ENCODE measurements at places on chromosomes 7 and 10.
A peak's percentile ranks its signal among the peaks of the same experiment; 100 is the strongest.

DNA sequence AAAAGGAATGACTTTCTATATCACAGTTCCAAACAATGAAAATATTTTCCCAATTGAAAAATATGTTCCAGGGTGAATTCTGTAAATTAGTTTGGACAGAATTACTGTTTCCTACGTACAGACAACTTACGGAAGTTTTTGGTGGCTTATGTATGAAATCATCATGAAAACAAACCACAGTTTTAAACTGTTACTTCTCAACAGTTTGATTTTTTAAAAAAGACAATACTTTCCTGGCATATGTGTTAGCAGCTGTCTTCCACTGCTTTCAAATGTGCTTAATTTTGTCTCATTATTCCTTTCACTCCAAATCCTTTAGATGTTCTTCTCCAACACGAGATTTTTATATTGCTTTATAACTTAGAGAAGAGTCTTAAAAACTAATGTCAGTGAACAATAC, 56.2 kb downstream of the SEMA3A start:
- no peak for DNase-seq

DNA sequence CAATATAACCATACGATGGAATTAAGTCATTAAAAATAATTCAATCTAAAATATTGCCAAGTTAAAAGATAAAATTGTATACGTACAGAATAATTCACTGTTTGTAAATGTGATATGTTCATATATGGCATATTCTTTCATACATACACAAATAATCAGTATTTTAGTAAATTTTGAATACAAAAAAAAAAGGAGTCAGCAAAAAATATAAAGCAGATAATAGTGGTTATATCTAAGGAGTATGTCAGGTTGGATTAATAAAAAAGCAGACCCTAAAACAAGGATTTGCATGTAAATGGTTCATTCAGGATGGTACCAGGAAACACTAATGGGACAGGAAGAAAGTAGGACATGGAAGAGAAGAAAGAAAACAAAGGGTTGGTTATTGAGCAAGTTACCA, 59.5 kb downstream of the XPNPEP1 start:
- DNase-seq, result no peak

DNA sequence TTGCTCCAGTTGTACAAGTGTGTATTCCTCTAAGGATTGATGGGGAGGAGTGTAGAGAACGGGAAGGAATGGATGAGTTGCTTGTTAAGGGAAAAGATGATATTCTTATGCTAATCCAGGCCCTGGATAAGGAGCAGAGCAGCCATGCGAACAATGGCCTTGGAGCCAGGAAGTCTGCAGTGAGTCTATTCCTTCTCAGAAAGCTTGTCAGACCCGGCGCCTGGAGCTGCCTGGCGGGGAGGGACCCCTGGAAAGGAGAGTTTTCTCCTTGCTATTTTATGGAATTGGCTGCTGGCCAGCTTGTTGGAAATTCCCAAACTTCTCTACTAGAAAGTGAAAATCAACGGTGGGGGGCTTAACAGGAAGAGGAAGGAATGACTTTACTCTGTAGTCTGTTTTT, 89.1 kb downstream of the MMRN2 start:
- DNase-seq, result no peak

DNA sequence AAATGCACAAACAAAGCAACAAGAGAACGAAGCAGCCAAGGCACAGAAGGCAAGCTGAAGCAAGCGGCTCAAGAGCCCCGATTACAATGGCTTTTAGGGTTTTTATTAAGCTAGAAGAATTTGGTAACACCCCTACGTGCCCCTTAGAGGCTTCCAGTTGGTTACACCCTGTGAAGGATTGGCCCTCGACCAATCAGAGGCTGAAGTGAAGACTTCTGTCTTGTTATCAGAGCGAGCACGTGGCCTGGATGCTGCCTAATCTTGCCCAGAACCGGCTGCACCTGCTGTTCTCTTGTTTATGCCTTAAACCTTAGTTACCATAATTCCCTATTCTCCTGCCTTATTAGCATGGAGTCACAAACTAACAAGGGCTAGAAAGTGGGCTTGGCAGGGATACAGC, 21.4 kb downstream of the KCNK18 start:
- no peak for DNase-seq

DNA sequence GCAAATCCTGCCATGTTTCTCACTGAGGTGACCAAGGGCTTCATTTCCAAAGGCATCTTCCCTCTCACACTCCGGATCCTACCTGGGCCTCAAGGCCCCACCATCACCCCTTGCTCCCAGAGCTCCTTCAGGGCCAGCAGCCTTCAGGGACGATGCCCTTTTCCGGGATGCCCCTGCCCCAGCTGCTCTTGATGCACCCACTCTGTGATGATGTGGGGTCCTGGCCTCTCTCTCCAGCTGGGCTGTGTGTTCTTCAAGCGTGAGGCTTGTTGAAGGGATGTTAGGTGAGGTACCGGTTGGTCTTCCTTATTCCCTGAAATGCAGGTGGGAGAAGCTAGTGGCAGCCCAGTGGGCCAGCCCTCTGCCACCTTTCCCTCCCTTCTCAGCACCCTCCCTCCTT, 18.4 kb upstream of the SLC18A2 start:
- DNase-seq, result no peak

GRCh38 chr10:12006671-12007070, 35.9 kb downstream of the UPF2 start:
- DNase-seq, result no peak

DNA sequence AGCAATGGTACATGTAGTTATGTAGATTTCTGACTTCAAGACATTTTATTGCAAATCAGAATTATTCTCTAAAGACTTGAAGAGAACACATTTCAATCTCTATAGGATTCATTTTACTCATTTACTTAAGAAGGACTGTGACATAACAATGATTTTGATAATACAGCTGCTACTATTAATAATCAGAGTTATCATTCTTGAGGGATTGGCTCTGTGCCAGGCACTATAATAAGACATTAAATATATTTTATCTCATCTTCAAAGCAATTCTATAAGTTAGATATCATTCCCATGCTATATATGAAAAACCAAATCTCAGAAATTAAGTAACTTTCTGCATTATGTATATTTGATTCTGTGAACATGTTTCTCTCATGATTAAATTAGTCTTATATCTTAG, 103.7 kb upstream of the CALCR start:
- no peak for DNase-seq

GRCh38 chr10:21314111-21314626, 211.3 kb downstream of the SKIDA1 start:
- no peak for DNase-seq

GRCh38 chr7:106583100-106583499, 77.9 kb downstream of the CCDC71L start:
- peak; percentile 73 for DNase-seq

DNA sequence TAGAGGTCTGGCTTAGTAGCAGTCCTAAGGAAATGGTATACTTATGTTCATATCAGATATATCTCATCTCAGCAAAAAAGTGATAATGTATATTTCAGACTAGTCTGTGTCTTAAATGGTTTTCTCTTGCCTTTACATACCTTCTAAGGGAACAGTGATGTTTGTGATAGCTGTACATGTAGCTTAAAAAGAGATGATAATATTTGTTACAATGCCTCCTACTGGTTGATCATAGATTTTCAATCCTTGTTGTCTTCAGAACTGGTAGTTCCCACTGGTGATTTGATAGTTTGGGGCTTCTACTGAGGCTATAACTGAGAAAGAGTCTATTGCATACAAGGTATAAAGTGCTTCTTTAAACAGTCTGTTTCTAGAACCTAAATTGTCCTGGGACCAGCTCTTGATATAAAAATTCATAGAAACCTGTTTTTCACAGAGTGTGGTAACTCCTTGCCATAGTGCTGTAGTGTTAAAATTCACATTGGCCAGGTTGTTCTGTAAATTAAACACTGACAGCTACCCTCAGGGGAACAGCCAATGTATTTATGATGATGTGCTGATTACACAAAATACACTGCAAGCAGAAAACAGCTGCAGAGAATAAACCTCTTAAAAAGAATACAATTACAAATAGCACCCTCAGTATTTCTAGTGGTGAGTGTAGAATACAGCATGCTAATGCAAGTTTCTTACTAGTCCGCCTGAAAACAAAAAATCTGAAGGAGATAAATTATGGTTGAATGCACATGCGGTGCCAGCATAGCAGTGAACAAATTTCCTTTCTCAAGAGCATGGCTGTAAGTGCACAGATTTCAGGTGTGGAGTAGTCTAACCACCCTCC, 90.3 kb downstream of the BTRC start:
- DNase-seq, result no peak

DNA sequence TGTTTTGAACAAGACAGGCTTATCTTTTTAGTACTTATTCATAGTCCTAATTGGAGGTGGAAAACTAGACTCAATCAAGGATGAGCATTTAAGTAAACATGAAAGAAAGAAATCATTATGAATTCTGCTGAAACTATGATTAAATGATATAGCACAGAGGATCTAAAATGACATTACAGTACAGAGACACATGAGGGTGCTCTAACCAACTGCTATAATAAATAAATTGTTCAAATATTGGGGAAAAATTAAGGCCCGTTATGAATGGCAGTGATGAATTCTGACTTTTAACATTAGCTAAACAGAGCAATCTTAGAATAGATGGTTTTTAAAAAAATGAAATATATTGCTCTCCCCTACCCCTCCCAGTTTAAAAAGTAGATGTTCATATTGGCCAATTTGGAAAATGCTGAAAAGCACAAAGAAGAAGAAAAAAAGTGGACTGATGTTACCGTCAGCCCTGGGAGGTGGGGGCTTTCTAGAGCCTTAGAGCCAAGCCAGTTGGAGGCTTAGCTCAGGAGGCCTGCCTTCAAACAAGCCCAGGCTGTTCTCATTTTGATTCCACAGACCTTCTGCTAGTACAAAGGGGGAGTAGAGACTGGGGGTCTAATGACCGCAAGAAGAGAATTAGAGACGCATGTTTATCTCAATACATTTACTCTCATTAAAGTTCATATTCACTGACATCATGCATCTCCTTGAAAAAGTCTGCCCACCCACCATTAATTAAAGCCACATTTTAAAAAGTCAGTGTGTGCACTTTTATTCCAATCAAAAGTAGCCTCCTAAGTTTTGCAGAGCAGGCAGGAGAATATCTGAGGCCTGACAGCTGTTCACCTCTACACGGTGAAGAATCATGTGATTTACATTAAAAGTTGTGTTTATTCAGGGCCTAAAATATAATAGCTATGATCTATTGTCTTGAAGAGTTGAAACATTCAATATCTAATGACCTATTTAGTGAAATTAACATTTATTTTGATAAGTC, 10.0 kb downstream of the WNT2 start:
- DNase-seq, result no peak

- DNase-seq, result no peak
Observed at GRCh38 chr10:27366769-27367168, 126.2 kb upstream of the ACBD5 start.

- no peak for DNase-seq
Observed at GRCh38 chr7:111098926-111099250, 8.0 kb downstream of the LRRN3 start.

DNA sequence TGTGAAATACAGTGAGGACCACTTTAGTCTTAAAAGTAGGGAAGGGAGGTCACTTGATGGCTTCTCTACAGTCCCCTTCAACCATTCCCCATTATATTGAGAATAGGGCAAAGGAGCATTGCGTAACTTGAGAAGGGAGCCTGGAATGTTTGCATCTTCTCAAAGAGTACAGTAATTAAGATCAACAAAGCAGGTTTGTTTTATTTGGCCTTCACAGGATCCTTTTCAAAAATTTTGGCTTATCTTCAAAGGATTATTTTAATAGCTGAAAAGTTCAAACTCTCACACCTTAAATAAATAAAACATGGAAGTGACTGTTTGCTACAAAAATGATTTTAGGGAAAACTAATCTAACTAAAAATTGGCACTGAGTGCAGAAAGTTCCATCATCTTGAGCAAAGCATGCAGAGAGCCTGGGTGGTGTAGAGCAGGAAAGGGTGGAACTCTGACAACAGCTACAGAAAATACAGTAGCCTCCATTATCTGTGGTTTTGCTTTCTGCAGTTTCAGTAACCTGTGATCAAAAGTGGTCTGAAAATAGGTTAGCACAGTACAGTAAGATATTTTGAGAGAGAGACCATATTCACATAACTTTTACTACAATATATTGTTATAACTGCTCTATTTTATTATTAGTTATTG, 214.0 kb downstream of the MDFIC start:
- no peak for DNase-seq

- DNase-seq, result no peak
Observed at GRCh38 chr7:155762036-155762435, 50.2 kb downstream of the SHH start.

DNA sequence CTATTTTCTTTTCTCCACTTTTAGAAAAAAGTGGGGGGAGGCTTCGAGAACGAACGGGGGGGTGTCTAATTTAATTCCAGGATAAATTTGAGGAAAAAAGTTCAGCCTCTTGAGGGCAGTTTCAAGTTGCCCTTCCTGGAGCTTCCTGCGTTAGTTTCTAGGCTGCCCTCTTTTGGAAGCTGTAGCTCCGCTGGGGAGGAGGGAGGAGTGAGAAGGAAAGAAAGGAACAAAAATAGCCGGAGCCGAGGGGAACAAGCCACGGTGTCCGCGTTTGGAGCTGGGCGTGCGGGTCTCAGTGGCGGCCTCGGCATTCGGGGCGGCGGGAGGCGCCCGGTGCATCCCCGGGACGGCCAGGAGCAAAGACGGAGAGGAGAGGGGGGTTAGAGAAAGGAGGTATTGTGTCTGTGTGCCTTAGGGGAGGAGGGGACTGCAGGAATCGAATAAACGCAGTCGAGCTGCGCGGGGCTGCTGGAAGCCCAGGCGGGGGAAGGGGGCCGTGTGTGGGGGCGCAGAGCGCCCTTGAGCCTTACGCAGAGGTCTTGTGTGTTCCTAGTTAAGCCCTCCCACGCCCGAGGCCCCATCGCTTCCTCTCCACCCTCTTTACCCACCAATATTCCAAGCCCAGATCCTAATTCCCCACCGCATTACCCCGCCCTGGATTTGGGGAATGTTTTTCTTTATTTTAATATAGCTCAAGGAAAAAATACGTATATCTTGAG, 2.0 kb upstream of the TNRC18 start:
- DNase-seq, result peak; percentile 77

- no peak for DNase-seq
Observed at GRCh38 chr7:43790006-43790405, 31.5 kb downstream of the BLVRA start.

GRCh38 chr10:122490268-122490667, 28.9 kb downstream of the HTRA1 start:
- no peak for DNase-seq

DNA sequence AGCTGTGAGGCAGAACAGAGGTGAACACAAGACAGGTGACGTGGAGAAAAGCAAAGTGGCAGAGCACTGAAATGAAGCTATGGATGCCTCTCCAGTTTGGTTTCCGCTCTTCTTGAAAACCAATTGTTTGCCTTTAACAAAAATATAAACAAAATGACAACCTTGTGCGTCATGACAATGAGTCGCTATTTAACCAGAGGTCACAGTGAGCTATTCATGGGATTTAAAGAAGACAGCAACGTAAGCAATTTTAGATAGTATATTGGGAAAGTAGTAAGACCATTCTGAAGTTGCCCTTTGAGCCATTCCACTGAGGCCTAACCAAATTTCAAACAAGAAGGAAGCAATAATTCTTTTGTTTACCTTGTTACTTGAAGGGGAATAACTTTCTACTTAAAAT, 15.2 kb upstream of the LRRTM3 start:
- no peak for DNase-seq

DNA sequence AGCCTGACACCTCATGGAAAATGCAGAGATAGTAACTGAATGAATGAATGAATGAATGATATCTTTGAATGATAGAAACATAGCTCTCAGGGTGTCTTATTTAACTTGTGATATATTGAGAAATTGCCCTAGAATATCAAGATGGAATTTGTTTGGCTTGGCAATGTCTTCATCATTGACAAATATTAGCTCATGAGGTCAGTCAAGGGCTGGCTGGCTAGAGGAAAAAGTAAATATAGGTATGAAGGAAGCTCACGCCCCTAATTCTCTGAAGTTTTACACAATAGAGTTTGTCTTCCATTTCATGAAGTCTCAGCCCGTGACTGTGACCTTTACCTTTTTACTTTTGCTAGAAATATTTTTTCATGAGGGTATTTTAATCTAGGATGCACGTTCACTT, 305.2 kb downstream of the ADARB2 start:
- no peak for DNase-seq

Data from AG09309 (cell line).